ENCODE measurements at places on chromosomes 16 and 17.

DNA sequence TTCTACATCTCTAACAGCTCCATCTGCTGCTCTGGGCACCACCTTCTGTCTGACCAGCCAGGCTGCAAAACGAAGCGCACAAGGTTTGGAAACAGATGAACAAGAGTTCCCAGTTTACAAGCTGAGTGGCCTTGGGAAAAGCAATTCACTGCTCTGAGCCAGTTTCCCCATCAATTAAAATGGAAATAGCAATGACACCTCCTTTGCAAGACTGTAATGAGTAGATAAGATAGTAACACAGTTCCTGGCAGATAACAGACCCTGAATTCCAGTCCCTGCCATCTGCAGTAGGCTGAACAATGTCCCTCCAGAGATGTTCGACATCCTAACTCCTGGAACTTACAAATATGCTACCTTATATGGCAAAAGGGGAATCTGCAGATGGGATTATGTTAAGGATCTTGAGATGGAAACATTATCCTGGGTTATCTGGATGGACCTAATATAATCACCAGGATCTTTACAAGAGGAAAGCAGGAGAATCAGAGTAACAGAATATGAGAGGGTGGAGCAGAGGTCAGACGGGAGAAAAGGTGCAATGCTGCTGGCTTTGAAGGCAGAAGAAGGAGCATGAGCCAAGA lies 27.9 kb downstream of the CPPED1 start:
- no peak for DNase-seq

- DNase-seq = peak; percentile 43
Observed at GRCh38 chr17:81396722-81397313, 1.6 kb downstream of the BAHCC1 start.

- no peak for DNase-seq
Observed at GRCh38 chr17:73050797-73051196, 41.7 kb downstream of the SLC39A11 start.

- DNase-seq = no peak
Observed at GRCh38 chr17:32904891-32905290, 23.1 kb upstream of the TMEM98 start.

- no peak for DNase-seq
Observed at GRCh38 chr17:28047806-28048205, 5.3 kb downstream of the NLK start.

DNA sequence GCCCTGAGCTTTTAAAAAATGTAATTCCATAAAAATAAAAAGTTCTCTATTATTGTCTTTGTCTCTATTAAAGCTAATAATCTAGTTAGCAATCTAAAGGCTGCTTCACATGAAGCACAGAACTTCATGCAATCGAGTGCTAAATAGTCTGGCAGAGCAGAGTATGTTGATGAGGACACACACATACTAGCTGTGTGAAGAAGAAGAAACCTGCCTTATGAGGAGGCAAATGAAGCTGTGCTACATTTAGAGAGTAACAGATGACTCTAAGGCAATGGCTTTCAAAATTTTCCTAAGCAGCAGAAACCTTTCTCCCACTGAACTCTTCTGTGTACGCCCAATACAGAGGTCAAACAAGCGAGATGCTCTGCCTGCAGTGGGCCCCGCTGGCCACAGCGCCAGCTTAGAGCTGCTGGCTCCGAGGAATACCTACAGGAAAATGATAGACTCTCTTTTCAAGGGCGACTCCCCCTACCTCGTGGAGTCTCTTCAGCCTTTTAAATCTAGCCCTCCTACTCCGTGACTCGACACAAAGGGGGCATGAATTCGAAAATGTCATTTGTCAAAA lies 39.2 kb downstream of the GNA13 start:
- no peak for DNase-seq

- DNase-seq = peak; percentile 9
Observed at GRCh38 chr17:12386225-12386624, 279.5 kb upstream of the MYOCD start.

DNA sequence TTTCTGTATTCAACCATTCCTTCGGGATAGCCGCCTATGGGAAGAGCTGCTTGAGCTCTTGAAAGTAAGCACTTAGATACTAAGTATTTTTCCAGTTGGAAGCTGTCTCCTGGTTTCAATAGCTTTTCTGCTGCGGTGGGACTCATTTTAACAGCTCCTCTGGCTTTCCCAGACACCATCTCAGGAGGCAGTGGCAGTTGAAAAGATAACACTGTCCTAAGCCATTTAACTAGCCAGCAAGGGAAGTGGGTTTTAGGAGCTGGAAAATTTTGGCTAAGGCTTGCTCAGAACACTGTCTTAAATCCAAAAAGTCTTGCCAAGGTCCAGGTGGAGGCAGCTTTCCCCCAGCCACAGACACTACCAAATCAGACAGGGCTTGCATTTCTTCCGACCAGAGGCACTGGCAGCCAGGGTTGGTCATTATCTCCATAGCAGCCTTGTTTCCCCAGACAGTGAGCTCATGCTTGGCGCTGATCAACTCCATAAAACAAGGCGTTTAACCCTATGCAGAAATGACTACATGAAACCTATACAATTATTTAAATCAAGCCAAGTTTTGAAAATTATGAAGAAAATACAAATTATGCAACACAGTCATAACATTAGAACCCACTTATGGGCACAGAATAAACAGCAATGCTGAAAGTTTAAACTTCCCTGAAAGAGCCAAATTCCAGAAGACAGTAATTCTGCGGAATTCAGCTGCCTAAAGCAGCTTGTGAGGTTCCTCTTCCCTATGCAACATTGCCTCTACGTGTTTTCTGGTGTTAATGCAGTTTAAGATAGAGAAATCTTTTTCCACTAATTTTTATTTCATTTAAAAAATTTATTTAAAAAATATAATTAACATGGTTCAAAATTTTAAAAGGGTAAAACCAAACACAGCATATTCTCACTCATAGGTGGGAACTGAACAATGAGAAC lies 25.0 kb downstream of the GABARAPL2 start:
- peak; percentile 90 for DNase-seq

DNA sequence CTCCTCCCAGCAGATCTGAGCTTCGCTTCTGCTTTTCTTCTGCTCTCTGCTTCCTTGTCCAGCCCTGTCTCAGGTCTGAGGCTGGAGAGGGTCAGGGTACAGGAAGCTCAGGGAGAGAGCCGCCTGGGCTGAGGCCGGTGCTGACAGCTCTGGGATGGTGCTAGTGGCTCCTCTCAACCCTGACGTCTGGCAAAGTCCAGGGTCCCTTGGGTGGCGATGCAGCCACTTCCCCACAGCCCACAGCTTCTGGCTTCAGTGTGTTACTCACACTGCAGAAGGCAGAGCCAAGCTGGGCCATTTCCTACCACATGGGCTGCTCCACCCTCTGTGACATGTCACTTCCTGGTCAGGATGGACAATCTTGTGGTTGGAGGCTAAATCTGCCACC lies at the start of gene CD300C:
Gene CD300C, minus strand, starts transcription at position 273 of the 388 bp plus-strand sequence. CDS start 333 bp downstream, outside the sequence.
- peak; percentile 20 for DNase-seq

GRCh38 chr17:63702721-63703015 lies 2.7 kb upstream of the LIMD2 start:
- DNase-seq = no peak

DNA sequence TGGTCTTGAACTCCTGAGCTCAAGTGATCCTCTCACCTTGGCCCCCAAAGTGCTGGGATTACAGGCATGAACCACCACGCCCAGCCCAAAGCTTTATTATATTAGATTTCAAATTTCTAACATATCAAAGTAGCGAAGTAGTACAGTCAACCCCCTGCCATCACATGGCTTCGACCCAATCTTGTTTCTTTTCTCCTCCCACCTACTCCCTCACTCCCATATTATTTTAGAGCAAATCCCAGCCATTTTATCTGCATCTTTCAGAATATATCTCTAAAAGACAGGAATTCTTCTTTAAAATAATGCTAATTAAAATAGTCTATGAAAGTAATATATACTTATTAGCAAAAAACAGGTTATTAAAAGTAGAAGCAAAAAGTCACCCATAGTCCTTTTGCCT lies 893 bp downstream of the IGSF6 start:
- DNase-seq = no peak

DNA sequence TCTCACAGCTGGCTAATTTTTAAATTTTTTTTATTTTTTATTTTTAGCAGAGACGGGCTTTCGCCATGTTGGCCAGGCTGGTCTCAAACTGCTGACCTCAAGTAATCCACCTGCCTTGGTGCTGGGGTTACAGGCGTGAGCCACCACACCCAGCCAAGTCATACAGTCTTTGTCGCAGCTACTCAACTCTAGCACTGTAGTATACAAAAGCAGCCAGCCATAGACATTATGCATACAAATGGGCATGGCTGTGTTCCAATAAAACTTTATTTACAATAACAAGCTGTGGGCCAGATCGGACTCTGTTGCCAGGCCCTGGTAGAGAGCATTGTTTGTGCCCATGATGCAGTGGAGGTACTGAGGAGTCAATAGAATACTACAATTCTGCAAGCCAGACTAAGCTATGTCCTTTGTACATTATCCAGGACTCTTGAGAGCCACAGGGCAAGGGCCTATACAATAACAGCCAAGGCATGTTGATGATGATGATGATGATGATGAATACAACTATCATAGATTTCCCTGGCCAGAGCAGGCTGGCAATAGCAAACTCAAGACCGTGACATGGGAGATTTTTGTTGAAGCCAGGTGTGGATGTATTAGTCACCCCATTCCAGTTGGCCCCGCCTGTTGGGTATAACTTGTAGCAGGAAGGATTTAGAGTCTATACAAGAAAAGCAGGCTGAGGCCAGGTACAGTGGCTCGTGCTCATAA lies 101.8 kb downstream of the MYH11 start:
- no peak for DNase-seq
